ENCODE measurements at places on chromosomes 13 and 19.

GRCh38 chr13:110015253-110015652 lies 228.9 kb upstream of the IRS2 start:
- DNase-seq: no peak

DNA sequence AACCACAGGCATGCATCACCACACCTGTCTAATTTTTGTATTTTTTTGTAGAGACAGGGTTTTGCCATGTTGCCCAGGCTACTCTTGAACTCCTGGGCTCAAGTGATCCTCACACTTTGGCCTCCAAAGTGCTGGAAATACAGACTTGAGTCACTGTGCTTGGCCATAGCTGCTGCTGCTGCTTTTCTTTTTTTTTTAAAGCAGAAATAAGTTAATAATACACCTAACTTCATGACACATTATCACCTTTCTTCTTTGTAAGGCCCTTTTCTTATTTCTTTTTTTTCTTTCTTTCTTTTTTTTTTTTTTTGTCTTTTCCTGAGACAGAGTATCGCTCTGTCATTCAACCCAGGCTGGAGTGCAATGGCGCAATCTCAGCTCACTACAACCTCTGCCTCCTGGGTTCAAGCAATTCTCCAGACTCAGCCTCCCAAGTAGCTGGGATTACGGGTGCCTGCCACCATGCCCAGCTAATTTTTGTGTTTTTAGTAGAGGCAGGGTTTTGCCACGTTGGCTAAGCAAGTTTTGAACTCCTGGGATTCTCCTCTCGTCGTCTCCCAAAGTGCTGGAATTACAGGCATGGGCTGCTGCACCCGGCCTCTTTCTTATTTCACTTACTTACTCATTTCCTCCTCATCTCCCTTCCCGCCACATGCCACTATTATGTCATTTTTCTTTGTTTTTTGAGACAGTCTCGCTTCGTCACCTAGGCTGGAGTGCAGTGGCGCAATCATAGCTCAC lies 8.7 kb downstream of the SHKBP1 start:
- no peak for DNase-seq

DNA sequence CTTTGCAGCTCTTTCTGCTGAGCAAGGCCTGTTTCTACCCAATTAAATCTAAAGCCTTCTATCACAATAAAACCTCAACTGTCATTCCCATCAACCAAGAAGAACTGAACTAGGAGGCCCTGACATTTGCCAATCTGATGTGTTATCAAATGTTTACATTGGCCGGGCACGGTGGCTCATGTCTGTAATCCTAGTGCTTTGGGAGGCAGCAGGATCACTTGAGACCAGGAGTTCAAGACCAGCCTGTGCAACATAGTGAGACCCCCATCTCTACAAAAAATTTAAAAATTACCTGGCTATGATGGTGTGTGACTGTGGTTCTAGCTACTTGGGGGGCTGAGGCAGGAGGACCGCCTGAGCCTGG lies 2.8 kb upstream of the FBXO17 start:
- DNase-seq: no peak

DNA sequence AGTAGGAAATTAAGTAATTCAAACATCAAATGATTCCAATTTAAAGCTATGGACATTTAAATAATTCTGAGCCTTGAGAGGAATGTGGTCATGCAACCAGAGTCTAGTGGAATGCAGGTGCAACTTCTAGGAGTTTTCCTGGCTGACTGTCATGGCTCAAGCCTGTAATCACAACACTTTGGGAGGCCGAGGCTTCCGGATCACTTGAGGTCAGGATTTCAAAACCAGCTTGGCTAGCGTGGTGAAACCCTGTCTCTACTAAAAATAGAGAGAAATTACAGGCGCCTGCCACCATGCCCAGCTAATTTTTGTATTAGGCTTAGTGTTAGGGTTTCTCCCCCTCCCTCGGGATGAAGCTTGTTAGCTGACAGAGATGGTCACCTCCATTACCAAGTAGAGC lies 6.4 kb downstream of the ZNF808 start:
- no peak for DNase-seq

GRCh38 chr13:98390086-98390715 lies 186.7 kb downstream of the STK24 start:
- DNase-seq: no peak

DNA sequence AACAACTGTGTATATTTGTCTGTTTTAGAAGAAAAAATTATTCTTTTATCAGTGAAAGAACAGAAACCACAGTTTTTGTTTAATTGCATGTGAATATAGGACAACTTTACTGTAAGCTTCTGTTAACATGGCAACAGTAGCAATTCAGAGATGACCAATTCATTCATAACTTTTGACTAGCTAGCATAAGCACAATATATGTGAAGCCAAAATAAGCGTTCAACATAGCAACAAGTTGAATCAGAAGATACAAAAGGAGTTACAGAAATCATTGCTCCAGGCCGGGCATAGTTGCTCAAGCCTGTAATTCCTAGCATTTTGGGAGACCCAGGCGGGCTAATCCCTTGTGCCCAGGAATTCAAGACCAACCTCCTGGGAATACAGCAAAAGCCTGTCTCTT lies 197.1 kb upstream of the GPC6 start:
- no peak for DNase-seq

DNA sequence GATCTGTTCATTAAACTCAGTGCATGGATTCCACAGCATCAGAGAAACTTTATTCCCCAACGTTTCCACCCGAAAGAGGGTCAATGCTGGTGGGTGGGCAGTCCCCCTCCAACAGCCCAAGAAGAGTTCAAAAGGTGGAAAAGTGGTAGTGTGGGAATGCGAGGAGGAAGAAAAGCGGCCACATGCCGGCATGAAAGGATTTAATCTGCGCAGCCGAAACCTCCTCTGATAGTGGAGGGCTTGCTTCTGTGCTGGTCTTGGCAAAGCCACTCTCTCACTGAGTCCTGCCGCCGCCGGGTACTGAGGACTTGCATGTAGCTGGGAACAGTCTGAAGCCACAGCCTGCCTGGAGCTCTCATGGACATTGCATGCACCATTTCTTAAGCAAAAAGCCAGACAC lies 136.2 kb upstream of the ZNF536 start:
- no peak for DNase-seq

GRCh38 chr13:27981006-27981708 lies 7.3 kb downstream of the URAD start:
- no peak for DNase-seq

DNA sequence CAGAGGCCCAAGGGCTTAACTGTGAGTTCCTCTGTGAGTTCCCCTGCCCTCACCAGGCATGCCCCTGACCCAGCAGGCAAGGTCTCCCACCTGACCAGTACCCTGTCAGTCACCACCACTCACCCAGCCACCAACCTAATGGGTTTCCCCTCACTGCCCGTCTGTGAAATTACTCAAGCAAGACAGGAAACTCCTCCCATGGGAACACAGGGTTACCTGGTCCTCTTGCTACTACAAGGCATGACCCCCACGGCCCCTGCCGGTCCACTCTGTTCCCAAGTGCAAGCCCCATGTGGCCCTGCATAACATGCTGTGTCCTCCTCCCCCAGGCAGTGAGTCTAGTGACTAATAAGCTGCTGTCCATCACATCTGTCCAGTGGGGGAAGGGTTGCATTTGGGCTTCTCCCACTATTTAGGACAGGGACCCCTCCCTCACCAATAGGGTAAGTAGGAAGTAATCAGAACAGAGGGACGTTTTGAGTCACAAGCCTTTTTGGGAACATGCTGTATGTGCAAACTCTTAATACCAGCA lies 8.0 kb upstream of the DHRS12 start:
- no peak for DNase-seq

DNA sequence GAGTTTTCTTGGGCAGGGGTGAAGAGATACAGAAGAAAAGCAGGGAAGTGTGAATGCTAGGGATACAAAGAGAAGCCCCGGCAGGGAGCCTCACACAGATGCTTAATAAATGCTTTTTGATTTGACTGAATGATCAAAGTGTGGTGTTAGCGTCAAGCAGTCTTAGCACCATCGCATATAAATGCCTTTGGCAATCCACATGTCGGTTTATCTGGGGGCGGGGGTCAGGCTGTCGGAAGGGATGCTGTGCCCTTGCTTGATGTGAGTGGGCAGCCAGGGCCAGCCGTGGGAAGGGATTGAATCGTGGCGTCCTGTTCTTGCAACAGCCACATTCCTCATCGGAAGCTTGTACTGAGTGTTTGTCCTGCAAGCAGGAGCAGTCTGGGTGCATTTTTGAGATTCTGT lies 173.1 kb downstream of the LACC1 start:
- no peak for DNase-seq
